ENCODE measurements at places on chromosomes 16 and 17. TPM values are rescaled to one million over a fixed set of nuclear protein-coding genes. Genes with fewer than 3 reads are reported as not detected.

DNA sequence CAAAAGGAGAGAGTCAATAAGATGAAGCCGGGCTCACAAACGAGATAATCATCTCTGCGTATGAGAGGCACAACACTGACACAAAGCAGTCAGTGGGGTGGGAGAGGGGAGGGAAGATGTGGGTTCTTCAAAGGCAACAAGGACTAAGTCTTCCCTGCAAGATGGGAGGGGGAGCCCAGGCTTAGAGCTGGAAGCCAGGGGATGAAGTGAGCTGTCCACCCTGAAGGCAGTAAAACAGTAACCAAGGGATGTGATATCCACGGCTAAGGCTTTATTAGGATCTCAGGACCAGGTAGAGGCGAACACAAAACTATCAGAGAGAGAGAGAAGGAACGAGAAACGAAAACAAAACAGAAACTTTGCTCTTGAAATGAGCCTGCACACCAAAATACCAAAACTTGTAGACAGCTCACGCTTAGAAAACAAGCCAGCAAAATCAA, 115.9 kb downstream of the DYNLRB2 start:
- peak; percentile 14 for DNase-seq

DNA sequence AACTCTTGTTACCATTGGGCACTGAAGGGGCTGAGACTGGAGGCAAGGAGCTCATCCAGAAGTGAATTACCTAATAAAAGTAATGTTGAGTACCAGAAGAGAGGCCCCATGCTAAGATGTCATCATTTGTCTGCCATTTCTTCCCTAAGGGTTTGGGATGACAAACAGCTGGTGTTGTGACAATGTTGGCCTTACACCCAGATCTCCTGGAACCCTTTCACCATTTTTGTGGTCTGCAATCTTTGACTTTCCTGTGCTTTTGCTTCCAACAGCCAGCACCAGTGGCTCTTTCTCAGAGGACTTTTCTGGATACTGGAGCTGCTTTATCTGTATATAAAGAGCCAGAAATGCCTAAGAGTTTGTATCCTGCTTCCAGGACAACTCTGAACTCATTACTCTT, 84.1 kb downstream of the SHISA9 start:
- DNase-seq = no peak

- DNase-seq = no peak
These were observed 279.5 kb upstream of the ASIC2 start for GRCh38 chr17:33572615-33573014.

KRT40 gene
- total RNA-seq = not detected

SLC22A31 gene
- total RNA-seq = 0.72 TPM

CTRB1 gene
- total RNA-seq = not detected

CCL17 gene
- total RNA-seq = not detected
